Activated T-cell treated with anti-CD3 and anti-CD28 coated beads for 4 hours (primary cell): ENCODE measurements at places on chromosomes 3 and 15.

GRCh38 chr15:70741677-70742293 lies 21.6 kb downstream of the UACA start:
- DNase-seq = no peak

DNA sequence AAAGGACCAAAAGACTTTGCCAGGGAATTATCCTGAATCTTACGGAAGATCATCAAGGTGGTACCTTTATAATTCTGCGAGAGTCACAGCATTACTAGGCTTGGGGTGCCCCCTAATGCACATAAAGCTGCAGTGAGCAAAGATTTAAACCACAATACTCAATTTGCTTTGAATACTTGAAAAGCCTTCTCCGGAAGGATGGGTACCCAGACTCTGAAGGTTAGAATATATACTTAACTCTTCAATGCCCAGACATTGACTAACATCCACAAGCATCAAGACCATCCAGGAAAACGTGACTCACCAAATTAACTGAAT lies 117.8 kb upstream of the KCNH8 start:
- DNase-seq = no peak

DNA sequence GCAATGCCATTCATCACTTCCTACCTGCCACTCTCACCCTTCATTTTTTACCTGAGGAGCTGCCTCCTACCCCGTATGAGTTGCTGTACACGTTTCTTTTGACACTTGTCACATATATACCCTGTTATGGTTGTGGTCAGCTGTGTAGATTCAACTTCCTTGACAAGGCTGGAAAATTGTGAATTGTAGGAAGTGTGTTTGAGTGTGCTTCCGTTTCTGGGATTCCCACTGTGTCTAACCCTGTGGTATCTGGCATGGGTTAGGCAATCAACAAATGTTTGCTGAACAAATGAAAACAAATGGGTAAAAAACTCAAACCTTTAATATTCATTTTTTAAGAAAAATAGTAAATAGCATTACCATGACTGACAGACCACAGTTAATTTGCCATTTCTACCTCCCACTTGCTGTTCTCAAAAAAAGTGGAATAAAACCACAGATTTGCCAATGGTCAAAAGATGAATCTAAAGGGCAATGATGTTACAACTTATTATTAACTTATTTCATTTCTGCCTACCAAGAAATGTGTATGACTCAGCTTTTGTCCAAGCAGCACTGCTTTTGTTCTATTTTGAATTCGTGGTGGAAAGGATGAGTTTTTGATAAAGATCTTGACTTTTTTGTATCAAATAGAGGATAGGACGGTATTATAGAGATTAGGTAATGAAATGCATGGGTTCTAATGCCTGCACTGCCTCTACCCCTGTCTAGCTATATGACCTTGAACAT lies 404.6 kb downstream of the LPP start:
- DNase-seq = no peak

- DNase-seq = no peak
These were observed 660 bp downstream of the ZNF106 start for GRCh38 chr15:42490291-42490670.

GRCh38 chr15:60620708-60621107 lies 141.8 kb upstream of the ICE2 start:
- no peak for DNase-seq

- DNase-seq = no peak
These were observed 2.0 kb upstream of the TOPBP1 start for GRCh38 chr3:133663569-133664313.
